ENCODE measurements at places on chromosomes 3 and 15.

- no peak for DNase-seq
Observed at GRCh38 chr3:151625086-151625485, 108.6 kb upstream of the AADACL2 start.

- no peak for DNase-seq
Observed at GRCh38 chr3:138066383-138066782, 49.0 kb downstream of the DZIP1L start.

DNA sequence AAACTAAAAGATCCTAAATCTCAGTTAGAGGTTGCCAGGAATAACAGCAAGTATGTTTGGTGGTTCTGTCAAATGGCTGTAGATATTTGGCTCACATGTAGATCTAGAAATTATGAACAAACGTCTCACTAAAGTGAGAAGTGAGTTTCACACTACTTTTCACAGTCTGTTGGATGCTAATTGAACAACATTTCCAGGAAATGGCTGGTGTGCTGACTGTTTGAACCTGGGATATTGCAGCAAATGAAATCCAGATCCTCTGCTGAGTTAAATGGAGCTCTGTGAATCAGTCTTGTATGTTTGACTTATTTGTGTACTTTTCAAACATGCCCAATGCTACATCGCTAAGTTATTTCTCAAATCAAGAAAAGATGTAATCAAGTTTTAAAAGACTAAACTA lies 21.3 kb upstream of the RSL24D1 start:
- no peak for DNase-seq

GRCh38 chr3:120227710-120228347 lies 57.2 kb downstream of the GPR156 start:
- DNase-seq, result no peak

GRCh38 chr3:31448035-31448881 lies 84.5 kb upstream of the STT3B start:
- DNase-seq, result no peak

GRCh38 chr3:40847551-40847992 lies 322.8 kb downstream of the ZNF621 start:
- DNase-seq, result no peak
